GM13977 (cell line): ENCODE measurements at places on chromosomes 1 and 21.

DNA sequence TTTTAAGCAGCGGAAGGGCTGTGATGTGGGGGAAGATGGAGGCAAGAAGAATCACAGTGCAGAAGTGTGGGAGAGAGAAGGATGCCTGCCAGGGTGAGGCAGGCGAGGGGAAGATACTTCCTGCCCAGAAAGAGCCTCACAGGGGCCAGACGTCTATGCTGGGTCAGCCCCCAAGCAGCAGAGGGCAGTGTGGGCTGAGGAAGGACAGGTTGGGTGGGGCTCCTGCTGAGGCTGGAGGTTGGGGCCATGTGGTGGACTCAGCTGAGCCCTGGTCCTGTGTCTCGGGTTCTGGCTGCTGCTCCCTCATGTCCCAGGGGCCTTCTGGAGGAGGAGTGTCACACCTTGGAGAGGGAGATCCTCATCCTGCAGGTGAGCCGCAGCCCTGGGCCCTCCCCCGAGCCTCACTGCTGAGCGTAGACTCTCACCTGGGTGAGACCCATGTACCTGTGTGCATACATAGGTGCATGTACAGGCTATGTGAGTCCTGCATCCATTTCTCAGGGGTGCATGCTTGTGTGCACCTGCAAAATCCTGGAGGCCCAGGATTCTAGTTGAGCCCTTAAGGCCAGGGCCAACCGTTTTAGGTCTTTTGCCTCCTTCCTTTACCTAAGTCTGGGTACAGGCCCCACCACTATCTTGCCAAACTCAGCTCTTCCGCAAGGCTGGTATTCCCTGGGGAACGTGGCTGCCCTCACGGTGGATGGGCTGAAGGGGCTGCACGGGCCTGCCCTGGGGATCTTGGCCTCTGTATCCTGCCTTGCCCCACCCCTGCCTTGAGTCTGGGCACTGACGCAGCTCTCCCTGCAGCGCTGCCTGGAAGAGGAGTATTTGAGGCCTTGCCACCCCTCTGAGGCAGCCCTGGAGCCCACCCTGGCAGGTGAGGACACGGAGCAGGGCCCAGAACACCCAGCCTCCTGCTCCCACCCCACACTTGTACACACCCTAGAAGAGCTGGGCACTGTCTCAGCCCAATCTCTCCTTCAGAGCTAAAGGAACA is 3.7 kb downstream of the CCDC24 start:
- DNase-seq, result peak; percentile 51

DNA sequence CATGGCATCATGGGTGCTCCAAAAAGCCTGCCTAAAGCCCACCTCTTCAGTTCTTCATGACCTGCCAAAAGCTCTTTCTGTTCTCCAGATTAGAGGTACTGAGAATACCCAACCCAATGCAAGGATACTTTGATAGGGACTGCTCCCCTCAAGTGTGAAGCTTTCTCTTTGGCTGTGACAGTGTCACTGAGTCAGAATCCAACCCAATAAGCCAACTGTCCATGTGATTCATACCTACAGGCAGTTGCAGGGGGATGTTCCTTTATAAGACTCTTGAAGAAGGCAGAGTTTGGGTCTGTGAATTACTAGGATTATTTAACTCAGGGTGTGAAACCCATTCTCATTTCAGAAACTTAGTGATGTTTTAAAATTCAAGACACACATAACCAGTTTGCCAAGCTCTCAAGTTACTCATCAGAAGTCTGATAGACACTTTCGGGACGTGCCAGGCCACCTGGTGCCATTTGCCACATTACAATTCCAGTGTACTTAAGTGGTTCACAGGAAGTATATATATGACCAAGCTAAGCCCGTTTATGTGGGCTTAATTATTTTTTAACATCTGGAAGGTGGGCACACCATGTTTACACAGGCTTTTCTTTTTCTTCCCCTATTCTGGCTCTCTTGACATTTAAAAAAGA is 265.8 kb downstream of the NFIA start:
- DNase-seq, result no peak

- DNase-seq, result no peak
These were observed 128.0 kb downstream of the NTPCR start for GRCh38 chr1:233078396-233078795.

GRCh38 chr1:167819849-167820683 is 93.9 kb downstream of the ADCY10 start:
- peak; percentile 74 for DNase-seq

DNA sequence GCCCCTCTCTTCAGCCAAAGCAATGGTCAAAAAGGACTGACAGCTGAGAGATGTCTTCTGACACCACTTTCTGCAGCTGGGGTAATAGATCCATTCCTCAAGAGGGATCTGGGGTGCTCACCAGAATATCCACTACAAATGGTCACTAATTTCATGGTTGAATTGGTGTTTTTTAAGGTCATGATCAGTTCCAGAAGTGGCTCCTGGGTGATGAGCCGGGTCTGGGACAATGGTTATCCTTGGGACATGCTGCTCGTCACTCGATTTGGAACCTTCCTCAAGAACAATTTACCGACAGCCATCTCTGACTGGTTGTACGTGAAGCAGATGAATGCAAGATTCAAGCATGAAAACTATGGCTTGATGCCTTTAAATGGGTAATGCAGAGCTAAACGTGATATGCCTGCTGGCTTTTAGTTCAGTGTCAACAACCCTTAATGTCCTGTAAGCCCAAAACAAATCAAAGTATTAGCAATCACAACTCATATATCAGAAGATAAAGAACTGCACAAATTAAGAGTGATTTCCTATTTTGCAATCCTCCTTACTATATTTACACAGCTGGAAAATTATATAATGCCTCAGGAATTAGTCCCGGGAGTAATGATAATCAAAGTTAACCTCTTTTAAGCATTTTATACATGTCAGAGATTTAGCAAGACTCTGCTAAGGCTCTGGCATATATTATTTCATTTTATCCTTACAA is 20.1 kb downstream of the FMO3 start:
- DNase-seq, result no peak

DNA sequence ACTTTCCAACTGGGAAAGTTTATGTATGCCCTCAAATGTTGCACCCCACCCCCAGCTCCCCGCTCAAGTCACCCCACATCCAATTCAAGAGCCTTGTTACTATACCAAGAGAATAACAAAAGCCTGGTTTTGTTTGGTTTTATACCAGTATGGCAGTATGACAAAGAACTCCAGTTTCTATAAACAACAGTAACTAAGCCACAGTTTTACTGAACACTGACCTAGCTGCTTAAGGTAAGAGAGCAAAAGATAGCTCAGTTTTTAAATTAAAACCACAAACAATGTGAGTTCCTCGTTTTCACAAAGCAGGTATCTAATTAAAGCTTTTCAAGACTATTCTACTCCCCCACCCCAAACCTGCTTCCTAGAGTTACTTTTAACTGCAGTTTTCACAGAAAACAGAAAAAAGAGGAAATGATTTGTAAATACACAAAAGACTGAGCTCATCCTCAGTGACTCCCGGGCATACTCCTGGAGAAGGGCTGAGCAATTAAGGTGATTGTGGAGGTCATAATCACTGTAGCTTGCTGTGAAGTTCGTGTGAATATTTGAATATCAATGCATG is 59.3 kb upstream of the LHX8 start:
- DNase-seq, result no peak

- no peak for DNase-seq
These were observed 13.4 kb upstream of the ZNF281 start for GRCh38 chr1:200423235-200423634.

GRCh38 chr1:24644100-24644384 is 940 bp downstream of the SRRM1 start:
- DNase-seq, result no peak

- no peak for DNase-seq
These were observed 23.2 kb downstream of the PLEKHA6 start for GRCh38 chr1:204336421-204337035.

DNA sequence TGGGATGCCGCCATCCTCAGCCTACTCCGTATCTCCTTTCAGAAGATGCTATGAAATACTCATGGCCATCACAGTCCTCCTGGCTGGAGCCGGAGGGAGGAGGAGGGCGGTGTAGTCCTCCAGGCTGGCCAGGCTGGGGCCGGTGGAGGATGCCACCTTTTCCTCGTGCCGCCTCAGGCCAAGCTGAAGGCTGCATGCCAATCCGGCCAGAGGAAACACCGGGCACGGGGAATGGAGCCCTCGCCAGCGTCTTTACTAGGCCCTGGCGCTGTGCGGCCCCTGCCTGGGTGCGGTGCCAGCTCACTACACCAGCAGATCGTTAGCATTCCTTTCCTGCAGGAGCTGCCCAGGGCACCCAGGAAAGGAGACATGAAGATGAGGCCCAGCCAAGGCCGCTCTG is 70.1 kb downstream of the CASZ1 start:
- DNase-seq, result no peak

GRCh38 chr1:11070876-11071275 is 11.1 kb upstream of the SRM start:
- DNase-seq, result no peak

DNA sequence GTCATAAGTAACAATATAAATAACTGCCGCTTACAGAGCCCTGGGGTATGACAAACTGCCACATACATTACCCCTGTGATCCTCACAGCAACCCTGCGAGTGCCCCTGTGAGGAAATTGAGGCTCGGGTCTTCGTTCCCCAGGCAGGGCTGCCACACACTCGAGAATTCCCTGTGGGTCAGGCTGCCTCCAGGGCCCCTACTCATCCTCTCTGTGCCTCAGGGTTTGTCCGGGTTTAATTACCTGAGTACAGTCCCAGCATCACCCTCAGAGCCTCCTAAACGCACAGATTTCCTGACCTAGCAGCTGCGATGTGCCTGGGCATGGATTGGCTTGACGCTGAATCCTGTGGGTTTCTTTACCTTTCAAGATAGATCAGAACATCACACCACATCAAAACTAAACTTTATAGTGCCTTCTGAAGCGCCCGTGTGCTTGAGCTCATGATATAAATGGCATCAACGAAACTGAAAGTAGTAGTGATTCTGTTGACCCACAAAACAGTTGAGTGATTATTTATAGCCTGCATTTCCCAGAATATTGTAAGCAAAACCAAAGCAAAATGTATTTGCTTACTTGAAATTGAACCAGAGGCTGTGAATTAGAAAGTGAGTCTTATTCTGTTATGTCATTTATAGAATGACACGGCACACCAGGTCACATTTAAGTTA is 14.0 kb downstream of the SLC37A1 start:
- peak; percentile 69 for DNase-seq

DNA sequence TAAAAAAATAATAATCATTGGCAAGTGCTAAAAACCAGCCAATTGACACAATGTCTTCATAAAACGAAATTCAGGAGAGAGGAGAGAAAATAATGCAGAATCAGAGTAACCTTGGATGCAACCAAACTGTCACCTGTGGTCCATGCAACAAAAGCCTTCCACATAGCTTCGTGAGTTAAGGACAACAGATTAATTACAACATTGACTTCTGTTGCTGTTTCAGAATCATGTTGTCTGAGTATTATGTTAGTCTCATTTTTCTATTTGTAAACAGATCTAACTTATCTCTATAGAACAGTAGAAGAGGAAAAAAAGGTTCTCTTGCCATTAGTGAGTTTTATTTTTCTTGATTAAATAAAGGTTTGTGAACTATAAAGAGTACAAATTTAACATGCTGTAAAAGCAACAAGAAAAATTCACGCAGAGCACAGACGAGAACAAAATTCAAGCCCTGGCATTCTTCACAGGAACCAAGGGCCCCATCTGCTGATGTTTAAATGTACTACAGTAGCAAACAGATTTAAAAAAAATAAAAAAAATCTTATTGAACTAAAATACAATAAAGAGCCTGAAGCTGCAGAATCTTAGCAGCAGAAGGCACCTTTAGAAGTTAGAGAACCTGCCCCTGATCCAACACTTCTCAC is 381.1 kb upstream of the PKN2 start:
- DNase-seq, result no peak

DNA sequence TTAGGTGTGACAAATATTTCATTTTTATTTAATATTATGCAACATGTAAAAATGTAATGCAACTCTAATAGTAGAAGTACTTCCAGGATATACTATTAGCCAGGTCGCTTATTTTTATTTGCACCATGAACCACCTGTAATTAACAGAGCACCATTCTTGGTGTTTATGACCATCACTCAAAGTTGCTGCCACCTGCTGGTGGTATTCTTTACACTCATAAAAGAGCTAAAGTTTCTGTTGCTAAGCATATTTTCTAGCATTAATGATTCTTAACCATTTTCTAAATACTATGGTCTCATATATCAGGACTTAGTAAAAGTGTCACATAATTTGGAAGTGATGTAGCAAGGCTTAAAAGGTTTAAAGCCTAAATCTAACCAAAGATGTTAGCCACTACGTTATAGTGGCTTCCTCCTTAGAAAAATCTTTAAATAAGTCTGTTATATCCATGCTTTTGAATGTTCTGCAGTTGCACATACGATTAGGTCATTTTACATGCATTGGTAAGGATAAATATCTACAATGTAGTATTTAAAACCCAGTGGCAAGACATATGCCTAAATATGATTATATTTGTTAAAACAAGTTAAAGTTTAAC is 244.5 kb downstream of the NEGR1 start:
- peak; percentile 11 for DNase-seq

GRCh38 chr1:177914603-177915002 is 55.3 kb downstream of the SEC16B start:
- DNase-seq, result no peak

DNA sequence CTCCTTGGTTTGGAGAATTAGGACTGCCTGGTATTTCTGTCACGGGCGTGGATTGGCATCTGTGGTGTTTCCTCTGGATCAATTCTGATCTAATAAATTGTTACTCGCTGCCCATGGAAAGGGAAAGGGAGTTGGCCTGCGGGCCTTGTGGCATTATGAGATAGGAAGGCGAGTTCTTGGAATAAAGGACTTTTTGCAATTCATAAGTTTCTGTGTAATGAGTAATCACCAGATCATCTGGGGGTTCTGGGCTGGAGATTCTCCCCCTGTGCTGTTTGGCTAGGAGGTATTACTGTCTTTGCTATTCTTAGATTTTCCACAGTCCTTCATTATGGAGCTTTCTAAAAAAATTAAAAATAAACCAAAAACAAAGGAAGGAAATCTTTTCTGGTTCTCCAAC is 315.9 kb downstream of the CAMTA1 start:
- DNase-seq, result no peak

GRCh38 chr1:178230881-178231409 is 137.0 kb downstream of the RASAL2 start:
- DNase-seq, result no peak

DNA sequence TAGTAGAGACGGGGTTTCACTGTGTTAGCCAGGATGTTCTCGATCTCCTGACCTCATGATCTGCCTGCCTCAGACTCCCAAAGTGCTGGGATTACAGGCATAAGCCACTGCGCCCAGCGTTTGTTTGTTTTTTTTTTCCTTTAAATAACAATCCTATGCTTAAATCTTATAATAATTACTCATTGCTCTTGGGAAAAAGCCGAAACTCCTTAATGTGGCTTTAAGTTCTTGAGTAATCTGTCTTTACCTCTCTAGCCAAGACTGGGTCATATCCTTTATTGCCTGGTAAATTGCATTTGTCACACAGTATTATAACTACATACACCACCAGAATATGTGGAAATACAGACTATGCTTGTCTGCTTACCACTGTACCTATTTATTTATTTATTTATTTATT is 97.1 kb downstream of the MACF1 start:
- no peak for DNase-seq

DNA sequence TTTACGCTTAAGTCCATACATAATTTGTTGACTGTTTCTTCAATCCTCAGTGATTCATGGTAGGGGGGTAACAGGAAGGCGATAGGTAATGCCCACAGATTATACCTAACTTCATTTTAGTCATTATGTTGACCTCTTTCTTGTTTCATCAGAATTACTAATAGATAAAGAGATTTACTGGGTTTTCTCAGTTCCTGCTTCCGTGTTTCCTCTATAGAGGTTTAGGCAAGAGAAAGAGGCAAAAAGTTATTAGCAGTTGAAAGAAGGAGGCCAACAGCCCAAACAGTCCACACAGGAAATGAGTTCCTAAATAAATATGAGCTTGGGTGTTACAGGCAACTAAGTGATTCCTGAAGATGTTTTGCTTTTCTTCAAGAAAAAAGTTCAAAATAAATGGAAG is 17.9 kb upstream of the CLCA1 start:
- DNase-seq, result no peak
